ENCODE measurements at places on chromosomes 2 and 18. TPM values are rescaled to one million over a fixed set of nuclear protein-coding genes. Genes with fewer than 3 reads are reported as not detected.

The TNFRSF11A gene
- total RNA-seq, result 1.9 TPM

GRCh38 chr2:118474541-118474920, 372.9 kb downstream of the EN1 start:
- DNase-seq, result no peak

The CFAP221 gene
- 26.3 TPM for total RNA-seq

DNA sequence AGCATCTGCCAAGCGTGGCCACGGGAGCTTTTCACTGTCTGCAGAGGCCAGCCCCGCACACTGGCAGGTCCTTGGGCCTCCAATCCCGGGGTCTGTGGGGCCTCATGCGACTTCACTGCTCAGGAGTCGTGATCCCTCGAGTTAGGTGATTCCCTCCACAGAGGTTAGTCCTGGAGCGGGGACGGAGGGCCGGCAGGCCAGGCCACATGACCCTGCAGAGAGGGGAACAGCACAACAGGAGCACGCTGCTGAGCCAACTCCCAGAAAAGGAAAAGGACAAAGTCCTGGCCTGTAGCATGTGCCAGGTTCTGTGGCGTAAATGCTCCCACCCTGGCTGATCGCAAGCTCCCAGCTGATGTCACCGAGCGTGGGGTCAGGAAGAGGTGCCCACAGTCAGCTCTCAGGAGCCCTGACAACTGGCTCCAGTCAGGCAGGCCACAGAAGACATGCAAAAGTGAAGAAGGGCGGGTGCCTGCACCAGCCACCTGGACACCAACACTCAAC, 15.3 kb upstream of the PRLH start:
- DNase-seq, result no peak

The PER2 gene
- total RNA-seq, result 19.9 TPM

- no peak for DNase-seq
These were observed 21.9 kb upstream of the LOXHD1 start for GRCh38 chr18:46678785-46679399.

DNA sequence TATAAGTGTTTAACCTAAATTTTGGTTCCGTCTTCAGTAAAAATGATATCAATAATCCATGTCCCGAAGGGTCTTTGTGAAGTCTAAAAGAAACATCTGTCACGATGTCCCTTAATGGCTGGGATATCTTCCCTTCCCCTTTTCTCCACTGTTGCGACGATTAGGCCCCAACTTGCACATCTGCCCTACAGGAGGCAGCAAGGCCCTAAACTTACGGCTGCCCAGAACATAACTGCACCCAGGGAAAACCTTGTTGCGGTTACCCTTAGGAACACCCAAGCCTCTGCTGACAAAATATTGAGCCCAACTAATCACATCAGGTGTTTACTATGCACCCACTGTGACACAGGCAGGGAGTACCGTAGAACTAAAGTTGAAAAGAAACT, 1.3 kb upstream of the SMAD2 start:
- no peak for DNase-seq

DNA sequence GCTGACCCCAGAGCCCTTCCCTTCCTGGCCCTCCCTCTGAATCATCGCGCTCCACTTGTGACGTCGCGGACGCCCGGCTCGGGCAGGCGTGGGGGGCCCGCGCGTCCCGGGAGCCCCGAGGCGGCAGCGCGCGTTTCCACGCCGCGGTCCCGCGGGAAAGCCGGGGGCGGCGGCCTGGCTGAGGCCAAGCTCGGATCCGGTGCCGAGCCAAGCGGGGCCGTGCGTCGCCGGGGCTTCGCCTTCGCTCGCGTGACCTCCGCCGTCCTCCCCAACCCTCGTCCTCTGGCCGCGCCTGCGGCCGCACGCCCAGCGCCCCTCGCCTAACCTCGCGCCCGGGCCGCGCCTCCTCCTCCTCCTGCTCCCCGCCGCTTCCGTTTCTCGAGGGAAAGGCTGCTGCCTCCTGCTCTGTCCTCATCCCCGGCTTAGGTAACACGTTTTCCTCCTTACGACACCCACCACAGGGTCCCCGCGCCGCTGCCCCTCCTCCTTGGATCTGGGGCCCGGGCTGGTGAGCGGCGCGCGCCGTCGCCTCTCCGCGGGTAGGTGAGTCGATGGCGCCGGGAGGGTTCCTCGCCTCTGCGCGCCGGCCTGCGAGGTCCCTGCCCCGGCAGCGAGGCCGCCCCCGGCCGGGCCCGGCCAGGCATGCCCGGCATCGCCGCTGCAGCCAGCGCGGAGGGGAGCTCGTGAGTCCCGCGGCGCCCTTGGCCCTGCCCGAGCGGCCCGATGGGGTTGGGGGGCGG, at the start of gene INPP1:
Gene INPP1 (plus strand): TSS at position 54 of the 740 bp plus-strand sequence. CDS start 16,514 bp downstream, outside the sequence.
- DNase-seq, result peak; percentile 73

The PRKCE gene
- total RNA-seq, result 64.5 TPM

DNA sequence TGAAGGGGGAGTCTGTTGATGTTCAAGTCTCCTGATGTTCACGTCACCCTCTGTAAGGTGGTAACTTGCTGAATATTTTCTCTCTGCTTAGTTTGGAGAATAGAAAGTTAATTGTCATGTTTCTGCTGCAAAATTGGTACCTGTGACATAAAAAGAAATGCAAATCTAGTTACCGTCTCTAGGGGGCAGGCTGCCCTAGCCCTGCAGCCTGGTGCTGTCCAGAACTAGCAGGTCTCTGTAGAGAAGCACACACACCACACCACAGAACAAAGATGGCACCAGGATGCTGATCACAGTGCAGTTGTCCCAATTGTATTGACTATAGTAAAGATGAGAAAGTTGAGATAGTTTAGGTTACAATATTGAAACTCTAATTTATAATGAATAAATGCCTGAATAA, 47.0 kb downstream of the SLC9A4 start:
- DNase-seq, result peak; percentile 46
